Stimulated activated CD8-positive, alpha-beta memory T cell treated with anti-CD3 and anti-CD28 coated beads, Interleukin-4, amount 100 ng/mL, for 4 hours (primary cell): ENCODE measurements at places on chromosomes 16 and 17.

GRCh38 chr16:50609471-50609870, 61.3 kb downstream of the NKD1 start:
- DNase-seq: no peak

DNA sequence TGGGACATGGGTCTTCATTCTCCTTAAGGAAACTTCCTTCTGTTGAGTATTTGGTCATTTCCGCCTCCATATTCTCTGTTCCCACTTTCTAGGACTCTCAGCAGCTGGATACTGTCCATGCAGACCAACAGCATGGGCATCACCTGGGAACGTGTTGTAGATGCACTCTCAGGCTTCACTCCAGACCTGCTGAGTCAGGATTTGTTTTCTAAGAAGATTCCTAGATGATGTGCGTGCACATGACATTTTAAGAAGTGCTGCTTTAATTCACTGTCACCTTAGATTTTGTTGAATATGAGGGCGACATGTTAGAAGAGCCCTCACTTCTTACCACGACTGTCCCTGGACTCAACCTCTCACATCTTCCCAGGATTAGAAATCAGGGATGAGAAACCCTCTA, 10.0 kb upstream of the SDK2 start:
- no peak for DNase-seq

- no peak for DNase-seq
Observed at GRCh38 chr17:47210105-47210504, 957 bp downstream of the MYL4 start.

GRCh38 chr17:50691550-50692447, 15.9 kb downstream of the ANKRD40 start:
- no peak for DNase-seq

DNA sequence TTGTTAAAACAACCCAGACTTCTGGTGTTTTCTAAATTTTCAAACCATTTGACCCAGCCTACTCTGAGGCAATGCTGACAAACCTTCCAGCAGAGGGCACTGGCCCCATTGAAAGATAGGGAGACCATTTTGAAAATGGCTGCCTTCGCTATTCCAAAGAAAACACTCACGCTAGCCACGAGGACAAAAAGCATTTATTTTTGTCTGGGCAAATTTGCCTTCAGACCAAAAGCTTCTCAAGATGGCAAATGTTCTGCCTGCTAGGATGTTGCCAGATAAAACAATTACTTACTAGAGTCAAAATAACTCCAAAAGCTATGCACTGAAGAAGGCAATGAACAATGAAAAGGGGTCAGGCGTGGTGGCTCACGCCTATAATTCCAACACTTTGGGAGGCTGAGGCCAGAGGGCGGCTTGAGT, 296.7 kb upstream of the IRX5 start:
- no peak for DNase-seq

DNA sequence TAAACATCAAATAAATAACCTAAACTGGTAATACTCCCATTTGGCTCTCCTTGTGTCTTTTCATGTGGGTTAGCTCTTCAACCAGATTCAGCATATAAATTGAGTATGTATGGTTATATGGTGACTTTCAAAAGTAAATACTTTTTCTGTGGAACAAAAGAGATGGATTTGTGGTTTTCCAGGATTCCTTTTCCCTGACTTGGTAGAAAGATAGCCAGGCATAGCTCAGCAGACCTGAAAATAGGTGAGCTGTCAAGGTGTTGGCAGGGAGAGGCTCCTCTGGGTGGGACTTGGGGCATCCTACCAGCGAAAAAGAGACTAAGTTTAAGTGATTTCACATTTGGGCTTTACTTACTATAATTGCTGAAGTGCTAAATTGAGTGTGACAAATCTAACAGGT, 80.3 kb downstream of the FTO start:
- DNase-seq: no peak

GRCh38 chr16:12089492-12090150, 113.1 kb downstream of the SNX29 start:
- DNase-seq: no peak

DNA sequence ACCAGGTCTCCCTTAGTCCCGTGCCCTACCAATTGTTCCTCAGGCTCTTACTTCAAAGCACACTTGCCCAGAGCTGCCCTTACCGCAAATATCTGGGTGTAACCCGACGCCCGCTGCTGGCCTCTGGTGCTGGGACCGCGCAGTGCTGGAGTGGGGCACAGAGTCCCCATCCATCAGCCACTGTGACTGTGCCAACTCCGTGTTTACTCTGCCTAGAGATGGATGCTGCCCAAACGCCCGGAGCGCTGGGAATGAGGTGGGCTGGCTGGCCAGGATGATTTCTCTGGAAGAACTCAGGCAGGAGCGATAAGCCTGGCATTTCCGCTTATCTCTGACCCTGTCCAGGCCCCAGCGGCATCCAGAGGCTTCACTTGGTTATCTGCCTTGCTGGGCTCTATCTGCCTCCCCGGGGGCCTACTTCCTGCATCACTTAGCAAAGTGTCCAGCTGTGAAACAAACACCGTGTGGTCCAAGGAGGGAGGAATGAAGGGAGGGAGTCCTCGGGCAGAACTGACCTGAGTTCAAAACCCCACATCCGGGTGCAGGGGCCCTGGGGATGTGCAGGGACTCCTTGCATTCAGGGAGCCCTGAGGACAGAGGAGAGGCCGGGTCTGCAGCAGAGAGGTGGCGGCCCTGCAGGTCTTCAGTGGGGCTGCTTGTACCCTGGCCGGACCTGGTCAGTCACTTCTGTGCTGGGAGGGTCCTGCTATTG, 9.4 kb upstream of the MYLK3 start:
- no peak for DNase-seq

- DNase-seq: peak; percentile 38
Observed at GRCh38 chr17:20121359-20122253, 112.4 kb downstream of the SPECC1 start.

GRCh38 chr16:81067166-81067565, 9.9 kb downstream of the C16orf46 start:
- DNase-seq: no peak
